ENCODE measurements at places on chromosomes 3 and 15. TPM values are rescaled to one million over a fixed set of nuclear protein-coding genes. Genes with fewer than 3 reads are reported as not detected.

The FANCD2OS gene
- not detected for polyA plus RNA-seq

The ITPKA gene
- 0.25 TPM for polyA plus RNA-seq

The ZPLD1 gene
- not detected for polyA plus RNA-seq

The GABRR3 gene
- not detected for polyA plus RNA-seq

GRCh38 chr3:97662762-97663161, 101.8 kb upstream of the ARL6 start:
- H3K27ac ChIP-seq = no peak overlapping the region
- H3K4me3 ChIP-seq = no peak overlapping the region
- no peaks in the 10 kb centered on the region for H3K36me3 ChIP-seq
- no peaks in the 10 kb centered on the region for H3K4me1 ChIP-seq
- no peaks in the 10 kb centered on the region for H3K27me3 ChIP-seq

- peaks cover 3% of the 10 kb centered on the region for H3K4me1 ChIP-seq
- no peak overlapping the region for H3K27ac ChIP-seq
- H3K36me3 ChIP-seq = no peaks in the 10 kb centered on the region
- no peaks in the 10 kb centered on the region for H3K27me3 ChIP-seq
- no peak overlapping the region for H3K4me3 ChIP-seq
Measured at GRCh38 chr15:77696871-77697270, 64.2 kb upstream of the LINGO1 start.

DNA sequence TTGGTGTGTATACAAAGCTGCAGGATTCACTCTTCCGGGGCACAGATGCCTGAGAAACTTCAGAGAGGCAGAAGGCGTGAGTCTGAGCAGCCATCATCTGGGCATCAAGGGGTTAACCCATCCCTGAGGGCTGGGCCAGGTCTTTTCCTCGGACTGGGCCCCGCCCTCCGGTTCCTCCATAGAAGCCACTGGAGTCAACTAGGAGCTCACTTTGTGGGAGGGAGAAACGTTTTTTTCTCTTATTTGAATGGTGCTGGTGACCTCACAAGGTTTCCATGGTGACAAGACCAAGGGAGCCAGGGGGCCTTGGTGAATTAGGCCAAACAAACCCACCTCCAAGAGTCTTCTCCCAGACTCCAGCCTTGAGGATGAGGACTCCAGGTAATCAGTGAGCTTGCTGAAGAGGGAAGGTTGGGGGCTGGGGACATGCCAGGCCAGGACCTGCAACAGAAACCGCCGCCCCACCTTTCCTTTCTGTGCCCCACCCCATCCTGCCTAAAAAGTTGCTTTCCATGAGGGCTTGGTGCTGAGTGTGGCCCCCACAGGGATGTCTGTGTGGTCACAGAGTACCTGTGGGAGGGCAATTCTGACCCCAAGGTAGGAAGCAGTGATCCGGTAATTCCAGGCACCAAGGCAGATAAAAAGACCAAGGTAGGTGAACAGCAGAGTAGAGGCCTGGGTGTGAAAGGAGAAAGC, 14.8 kb upstream of the INSYN1 start:
- no peaks in the 10 kb centered on the region for H3K36me3 ChIP-seq
- no peak overlapping the region for H3K4me3 ChIP-seq
- H3K27me3 ChIP-seq = no peaks in the 10 kb centered on the region
- DNase-seq = peak; percentile 65
- no peaks in the 10 kb centered on the region for H3K4me1 ChIP-seq
- H3K27ac ChIP-seq = no peak overlapping the region

GRCh38 chr3:126213379-126214028, 33.1 kb upstream of the ALDH1L1 start:
- H3K27ac ChIP-seq = no peak overlapping the region
- no peaks in the 10 kb centered on the region for H3K4me1 ChIP-seq

DNA sequence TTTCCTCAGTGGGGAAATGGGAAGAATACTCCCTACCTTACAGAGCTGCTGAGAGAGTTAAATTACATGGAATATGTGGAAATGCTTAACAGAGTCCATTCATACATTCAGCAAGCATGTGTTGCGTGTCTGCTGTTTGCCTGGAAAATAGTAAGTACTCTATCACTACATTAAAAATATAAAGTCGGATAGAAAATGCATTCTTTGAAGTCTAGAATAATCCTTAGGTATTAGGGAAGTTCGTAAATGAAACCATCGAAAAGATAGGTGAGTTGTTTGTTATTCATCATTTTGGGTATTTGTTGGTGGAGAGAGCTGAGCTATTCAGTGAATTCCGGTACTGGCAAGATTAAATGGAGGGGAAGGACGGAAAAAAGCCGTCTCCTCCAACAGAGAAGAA, 200.1 kb downstream of the OPA1 start:
- no peak overlapping the region for H3K4me3 ChIP-seq
- DNase-seq = no peak
- H3K27me3 ChIP-seq = no peaks in the 10 kb centered on the region
- H3K27ac ChIP-seq = no peak overlapping the region
- H3K4me1 ChIP-seq = peaks cover 3% of the 10 kb centered on the region

- no peak for DNase-seq
- H3K27ac ChIP-seq = no peak within 1 kb of the TSS
- no peaks in the 10 kb centered on the region for H3K36me3 ChIP-seq
- H3K4me3 ChIP-seq = no peak within 1 kb of the TSS
Measured at GRCh38 chr15:89221543-89221942, at the start of gene RLBP1. Gene RLBP1 (minus strand): TSS chr15:89221579. CDS start chr15:89218975, 2,604 bp downstream.
